Breast epithelium (tissue), 4 donors: ENCODE measurements at places on chromosomes 4 and X. TPM values are rescaled to one million over a fixed set of nuclear protein-coding genes. Genes with fewer than 3 reads are reported as not detected.

DNA sequence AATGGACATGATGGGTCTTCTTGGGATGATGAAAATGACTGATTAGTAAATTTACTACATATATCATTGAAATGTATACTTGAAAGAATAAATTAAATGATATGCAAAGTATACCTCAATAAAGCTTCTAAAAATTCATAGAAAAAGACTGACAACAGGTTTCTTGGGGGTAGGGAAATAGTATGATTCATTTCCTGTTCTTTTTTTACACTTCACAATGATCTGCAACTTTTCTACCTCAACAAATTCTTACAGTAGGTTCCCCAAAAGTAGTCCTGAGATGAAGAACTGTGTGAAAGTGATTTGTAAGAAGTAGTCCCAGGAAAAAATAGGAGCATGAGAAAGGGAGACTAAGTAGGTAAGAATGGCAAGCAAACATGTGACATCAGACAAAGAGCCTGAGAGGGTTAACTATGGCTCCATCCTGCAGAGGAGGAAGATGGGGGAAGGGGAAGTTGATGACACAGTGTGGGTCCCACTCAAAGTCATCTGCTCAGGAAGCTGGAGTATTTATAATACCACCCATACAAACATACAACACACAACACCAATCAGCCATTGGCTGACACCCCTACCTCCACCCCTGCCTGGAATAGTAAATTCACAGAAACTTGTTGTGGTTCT, 73.9 kb downstream of the ARHGAP6 start:
- no peak for DNase-seq

GRCh38 chr4:145216535-145216934, 36.1 kb upstream of the OTUD4 start:
- no peak for DNase-seq

DCAF8L2 gene
- not detected for total RNA-seq

GRCh38 chrX:35382966-35383365, 415.2 kb upstream of the MAGEB16 start:
- DNase-seq = no peak

DNA sequence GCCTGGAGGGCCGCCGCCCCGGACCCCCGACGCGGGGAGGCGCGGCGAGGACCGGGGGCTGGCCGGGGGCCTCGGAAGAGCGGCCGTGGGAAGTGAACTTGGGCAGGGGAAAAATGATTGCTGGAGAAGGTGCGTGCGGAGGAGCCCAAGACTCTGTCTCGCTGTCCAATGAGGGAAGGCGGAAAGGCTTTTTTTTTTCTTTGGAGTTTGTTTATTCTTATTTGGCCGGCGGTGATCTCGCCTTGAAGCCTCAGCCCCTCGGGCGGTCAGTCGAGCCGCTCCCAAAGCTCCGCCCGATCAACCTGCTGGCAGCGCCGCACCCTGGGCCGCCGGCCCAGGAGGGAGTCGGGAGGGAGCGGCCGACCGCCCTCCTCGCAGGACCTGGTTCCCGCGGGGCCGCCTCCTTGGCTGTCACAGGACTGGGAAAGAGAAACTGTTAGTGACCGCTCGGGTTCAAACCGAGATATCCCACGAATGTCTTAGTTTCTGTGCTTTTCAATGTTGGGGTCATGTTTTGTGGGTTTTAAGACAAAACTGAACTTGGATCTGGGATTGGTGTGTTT, 2.5 kb downstream of the CPEB2 start:
- DNase-seq = peak; percentile 78

KLKB1 gene
- total RNA-seq = 1.2 TPM

- DNase-seq = no peak
Measured at GRCh38 chr4:168796362-168797106, 213.5 kb downstream of the CBR4 start.

DNA sequence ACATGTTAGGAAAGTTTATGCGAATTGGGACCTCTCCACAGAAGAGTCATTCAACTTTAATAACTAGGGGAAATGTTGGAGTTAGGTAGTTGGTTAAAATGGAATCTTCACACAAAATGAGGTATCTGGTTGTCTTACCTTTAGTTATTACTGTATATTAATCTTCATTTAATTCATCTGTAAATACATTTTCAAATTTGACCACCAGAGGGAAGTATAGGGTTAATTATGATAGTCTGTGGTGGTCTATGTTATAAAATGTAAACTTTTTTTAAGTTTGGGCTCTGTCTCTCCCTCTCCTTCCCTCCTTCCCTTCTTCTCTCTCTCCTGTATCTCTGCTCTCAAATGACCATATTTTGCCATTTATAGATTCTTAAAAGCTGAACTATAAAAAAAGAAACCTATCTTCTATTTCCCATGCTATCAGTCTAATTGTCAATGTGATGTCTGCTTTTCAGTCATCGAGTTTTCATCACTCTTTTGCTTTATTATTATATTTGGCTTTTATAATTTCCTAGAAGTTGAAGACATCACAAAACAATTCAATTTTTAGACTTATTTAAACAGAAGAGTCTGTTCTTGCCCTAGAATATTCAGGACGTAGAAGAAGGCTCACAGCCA, 49.8 kb downstream of the TMEM144 start:
- DNase-seq = no peak

USP17L5 gene
- not detected for total RNA-seq

DNA sequence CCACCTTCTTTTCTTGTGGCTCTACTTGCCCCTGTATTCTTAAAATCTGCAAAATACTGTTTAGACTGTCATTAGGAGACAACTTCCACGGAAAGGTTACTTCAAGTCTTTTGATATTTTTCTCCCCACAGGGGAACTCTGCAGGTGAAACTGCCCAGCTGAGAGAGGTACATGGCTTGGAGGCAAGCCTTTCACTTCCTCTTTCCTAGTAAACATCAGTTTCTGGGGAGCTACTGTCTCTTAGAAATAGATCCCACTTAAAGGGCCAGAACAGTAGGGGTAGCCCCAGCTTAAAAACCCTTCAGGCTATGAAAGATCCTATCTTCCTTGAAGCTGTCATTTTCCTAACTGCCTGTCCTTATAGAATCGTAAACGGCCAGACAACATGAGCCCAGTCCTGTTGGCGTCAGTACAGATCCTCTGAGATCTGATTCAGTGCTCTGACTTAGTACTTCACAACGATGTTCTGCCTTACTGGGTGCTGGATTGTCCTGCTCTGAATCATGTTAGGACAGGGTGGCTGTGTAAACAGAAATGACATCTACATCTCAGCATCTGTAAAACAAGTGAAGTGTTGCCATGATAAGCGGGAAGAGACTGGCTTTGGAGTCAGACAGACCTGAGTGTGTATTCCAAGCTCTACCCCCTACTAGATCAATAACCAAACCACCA, 102.1 kb downstream of the ITIH6 start:
- DNase-seq = no peak

- no peak for DNase-seq
Measured at GRCh38 chr4:12036450-12036849, 607.8 kb upstream of the HS3ST1 start.

DNA sequence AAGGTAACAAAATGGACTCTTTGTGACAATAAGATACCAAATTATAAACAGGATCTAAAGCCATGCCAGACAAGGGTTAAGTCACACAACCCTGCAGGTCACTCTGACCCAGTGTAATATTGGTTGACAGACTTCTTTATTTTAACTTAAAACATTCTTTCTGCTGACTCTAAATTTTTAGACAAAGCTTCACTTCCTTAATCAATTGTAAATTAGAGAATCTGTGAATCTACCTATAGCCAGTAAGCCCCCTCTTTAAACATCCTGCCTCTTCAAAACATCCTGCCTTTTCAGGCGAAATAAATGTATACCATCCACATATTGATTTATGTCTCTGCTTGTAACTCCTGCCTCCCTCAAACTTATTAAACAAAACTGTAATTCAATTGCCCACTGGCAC, 14.2 kb downstream of the NUDT6 start:
- DNase-seq = no peak

PLAC8 gene
- total RNA-seq = 7.9 TPM

DNA sequence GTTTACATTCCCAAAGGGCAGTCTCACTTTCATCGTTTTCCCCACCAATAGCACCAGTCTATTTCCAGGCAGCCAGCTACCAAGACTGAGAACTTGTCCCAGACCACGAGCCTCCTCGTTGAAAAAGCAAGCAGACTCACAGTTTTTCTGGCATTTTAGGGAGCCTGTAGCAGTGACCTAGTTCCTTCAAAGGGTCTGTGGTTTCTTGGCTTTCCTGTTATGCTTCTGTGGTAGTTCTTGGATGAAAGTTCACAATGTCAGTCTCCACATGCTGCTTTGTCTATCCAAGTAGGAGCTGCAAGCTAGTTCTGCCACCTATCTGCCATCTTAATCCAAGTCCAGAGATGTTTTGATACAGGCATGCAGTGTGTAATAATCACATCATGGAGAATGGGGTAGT, 151.6 kb upstream of the ZC4H2 start:
- no peak for DNase-seq

GRCh38 chr4:140343303-140343702, 30.1 kb upstream of the SCOC start:
- no peak for DNase-seq

DNA sequence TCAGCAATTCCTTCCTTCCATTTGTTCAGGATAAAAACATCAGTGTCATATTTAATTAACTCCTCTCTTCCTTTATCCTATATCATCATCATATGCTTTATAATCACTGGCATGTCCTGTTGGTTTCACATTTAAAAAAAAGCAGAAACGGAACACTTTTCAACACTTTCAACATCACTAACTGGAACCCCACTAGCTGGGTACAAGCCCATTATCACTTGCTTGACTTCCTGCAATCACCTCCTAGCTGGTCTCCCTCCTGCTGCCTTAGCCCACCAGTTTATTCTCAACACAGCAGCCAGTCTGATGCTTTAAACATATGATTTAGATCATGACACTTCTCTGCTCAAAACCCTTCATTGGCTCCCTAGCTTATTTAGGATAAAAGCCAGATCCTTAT, 116.4 kb upstream of the LSM6 start:
- DNase-seq = no peak

RXFP1 gene
- not detected for total RNA-seq

GRCh38 chr4:10413177-10413576, 44.0 kb downstream of the ZNF518B start:
- no peak for DNase-seq

GRCh38 chr4:41820473-41820872, 71.9 kb upstream of the PHOX2B start:
- no peak for DNase-seq
